ENCODE measurements at places on chromosomes 7 and 10.

- no peak for DNase-seq
These were observed 73.7 kb downstream of the INPP5A start for GRCh38 chr10:132611026-132611910.

GRCh38 chr7:74253835-74254128, 417 bp downstream of the RFC2 start:
- no peak for DNase-seq

- DNase-seq = no peak
These were observed 20.2 kb downstream of the CREB3L2 start for GRCh38 chr7:137981668-137982067.

- no peak for DNase-seq
These were observed 81.9 kb upstream of the CALN1 start for GRCh38 chr7:72493850-72494661.

GRCh38 chr10:118116715-118117449, 70.1 kb upstream of the RAB11FIP2 start:
- DNase-seq = no peak

DNA sequence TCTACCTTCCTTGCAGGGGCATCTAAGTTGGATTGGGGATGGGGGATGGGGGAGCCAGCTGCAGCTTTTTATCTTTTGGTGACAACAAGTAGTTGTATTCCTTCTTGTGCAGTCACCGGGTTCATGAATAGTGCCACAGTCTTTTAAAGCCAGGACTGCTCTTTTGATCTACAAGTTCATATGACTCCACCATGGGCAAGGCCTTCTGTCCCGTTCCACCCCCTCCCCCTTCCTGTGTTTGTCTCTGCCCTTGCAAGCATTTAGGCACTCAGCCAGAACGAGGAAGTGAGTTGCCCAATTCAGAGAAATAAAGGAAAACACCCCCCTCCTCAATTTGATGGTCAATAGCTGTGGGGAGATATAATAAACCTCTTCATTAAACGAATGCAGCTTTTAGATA, 44.8 kb upstream of the EGR2 start:
- DNase-seq = no peak

- DNase-seq = no peak
These were observed 60.1 kb upstream of the FHIP2A start for GRCh38 chr10:114761205-114762193.

DNA sequence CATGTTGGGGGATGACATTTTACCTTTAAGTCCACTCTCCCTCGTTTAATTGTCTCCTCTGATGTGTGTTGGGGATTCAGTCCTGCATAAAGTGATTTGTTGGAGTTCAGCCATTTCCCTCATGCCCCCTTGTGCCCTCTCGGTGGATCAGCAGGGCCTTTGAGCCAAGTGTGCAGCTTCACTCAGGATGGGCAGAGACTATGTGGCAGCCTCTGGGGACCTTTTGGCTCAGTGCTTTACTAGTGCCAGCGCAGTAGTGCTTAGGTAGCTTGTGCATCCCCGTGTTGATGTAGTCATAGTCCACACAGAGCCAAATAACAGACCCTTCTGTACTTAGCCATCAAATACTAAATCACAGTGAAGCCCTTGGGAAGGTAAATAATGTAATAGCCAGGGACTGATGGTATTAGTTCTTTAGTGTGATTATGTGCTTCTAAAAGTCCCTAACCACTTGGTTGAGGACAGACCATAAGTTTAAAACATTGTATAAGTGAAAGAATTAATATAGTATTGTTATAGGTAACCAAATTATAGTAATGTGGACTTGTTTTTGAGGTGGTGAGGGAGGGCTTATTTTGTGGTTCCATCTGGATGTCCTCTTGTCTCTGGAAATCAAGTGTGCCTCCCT, 11.4 kb downstream of the BUB3 start:
- DNase-seq = no peak

- DNase-seq = no peak
These were observed 99.6 kb downstream of the SVIL start for GRCh38 chr10:29535012-29535777.

DNA sequence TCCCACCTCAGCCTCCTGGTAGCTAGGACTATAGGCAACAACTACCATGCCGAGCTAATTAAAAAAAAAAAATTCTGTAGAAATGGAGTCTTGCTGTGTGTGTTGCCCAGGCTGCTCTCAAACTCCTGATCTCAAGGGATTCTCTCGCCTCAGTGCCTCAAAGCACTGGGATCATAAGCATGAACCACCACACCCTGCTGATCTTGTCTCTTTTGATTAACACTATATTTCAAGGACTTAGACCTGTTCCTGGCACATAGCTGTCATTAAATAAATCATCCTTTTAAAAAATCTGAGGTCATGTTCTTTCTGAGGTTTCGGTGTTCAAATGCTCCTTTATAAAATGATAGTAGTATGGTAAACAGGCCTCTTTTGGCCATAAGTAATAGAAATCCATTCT, 4.8 kb downstream of the PALS2 start:
- no peak for DNase-seq
